ENCODE measurements at places on chromosomes 5 and 9. TPM values are rescaled to one million over a fixed set of nuclear protein-coding genes. Genes with fewer than 3 reads are reported as not detected.

The PCDHB16 gene
- total RNA-seq = not detected

- no peaks in the 10 kb centered on the region for H3K27me3 ChIP-seq
- no peak overlapping the region for H3K27ac ChIP-seq
- no peak for DNase-seq
- H3K4me3 ChIP-seq = no peak overlapping the region
- H3K36me3 ChIP-seq = no peaks in the 10 kb centered on the region
These were observed 61.5 kb downstream of the SPRY4 start for GRCh38 chr5:142263346-142263745.

- H3K4me1 ChIP-seq = no peaks in the 10 kb centered on the region
- no peak for DNase-seq
- no peaks in the 10 kb centered on the region for H3K36me3 ChIP-seq
- no peak overlapping the region for H3K4me3 ChIP-seq
- H3K27ac ChIP-seq = no peak overlapping the region
These were observed 110.7 kb downstream of the RXRA start for GRCh38 chr9:134436911-134437310.

DNA sequence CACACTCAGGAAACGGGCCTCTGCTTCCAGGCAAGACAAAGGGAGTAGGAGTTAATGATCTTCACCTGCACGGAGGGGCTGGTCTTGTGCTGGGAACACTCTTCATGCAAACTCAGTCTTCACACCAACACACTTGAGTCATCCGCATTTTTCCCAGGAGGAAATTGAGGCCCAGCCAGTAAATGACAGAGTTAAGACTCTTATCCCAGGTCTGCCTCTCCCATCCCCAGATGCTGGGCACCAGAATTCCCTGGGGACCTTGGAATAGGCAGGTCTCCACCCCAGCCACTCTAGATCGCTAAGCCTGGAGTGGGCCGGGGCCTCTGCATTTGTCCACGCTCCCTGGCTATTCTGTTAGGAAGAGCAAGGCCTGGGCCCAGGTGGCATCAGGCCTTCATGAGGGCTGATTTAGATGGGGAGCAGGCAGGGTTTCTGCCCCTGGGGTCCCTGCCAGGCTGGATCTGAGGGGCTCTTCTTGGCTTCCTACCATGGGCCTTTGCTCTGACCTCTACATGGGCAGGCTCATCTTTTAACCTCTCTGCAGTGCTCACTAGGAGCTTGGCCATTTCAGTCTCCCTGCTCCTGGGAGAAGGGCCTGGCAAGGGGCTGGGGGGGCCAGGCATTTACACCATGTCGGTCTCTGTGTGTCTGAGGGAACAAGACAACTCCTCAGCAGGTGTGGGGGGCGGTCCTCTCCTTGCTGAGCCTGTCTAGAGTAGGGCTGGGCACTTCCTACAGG lies 77.3 kb downstream of the AMBP start:
- no peak overlapping the region for H3K4me3 ChIP-seq
- H3K36me3 ChIP-seq = no peaks in the 10 kb centered on the region
- H3K4me1 ChIP-seq = no peaks in the 10 kb centered on the region
- H3K27me3 ChIP-seq = no peaks in the 10 kb centered on the region

- no peak for DNase-seq
- H3K27ac ChIP-seq = no peak overlapping the region
- H3K4me1 ChIP-seq = no peaks in the 10 kb centered on the region
- no peak overlapping the region for H3K4me3 ChIP-seq
These were observed 106.3 kb upstream of the SPOCK1 start for GRCh38 chr5:137605411-137605810.

DNA sequence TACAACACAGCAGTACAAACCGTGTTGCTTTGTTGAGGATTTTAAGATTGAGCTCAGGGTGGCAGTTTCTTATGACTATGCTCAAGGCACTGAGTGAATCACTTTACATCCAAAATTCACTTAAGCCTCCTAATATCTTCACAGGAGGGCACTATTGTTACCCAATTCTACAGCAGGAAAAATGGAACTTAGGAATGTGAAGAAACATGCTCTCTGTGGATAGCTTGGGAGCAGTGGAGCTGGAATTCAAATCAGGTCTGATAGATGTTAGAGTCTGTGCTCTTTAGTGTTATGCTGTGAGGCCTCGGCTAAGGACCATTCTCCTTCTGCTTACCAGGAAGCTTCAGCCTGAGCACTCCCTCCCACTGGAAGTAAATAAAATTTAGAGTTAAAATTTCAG lies 18.7 kb upstream of the HMHB1 start:
- peaks cover 14% of the 10 kb centered on the region for H3K4me1 ChIP-seq
- no peaks in the 10 kb centered on the region for H3K36me3 ChIP-seq
- DNase-seq = peak; percentile 13

- H3K36me3 ChIP-seq = no peaks in the 10 kb centered on the region
- H3K4me3 ChIP-seq = no peak overlapping the region
- no peak overlapping the region for H3K27ac ChIP-seq
- no peak for DNase-seq
These were observed 17.1 kb downstream of the NACC2 start for GRCh38 chr9:136078024-136078423.

- no peak overlapping the region for H3K4me3 ChIP-seq
- H3K36me3 ChIP-seq = no peaks in the 10 kb centered on the region
- no peaks in the 10 kb centered on the region for H3K27me3 ChIP-seq
- H3K4me1 ChIP-seq = peaks cover 27% of the 10 kb centered on the region
- DNase-seq = no peak
- no peak overlapping the region for H3K27ac ChIP-seq
These were observed 21.9 kb downstream of the CSF2 start for GRCh38 chr5:132095424-132095972.

- no peaks in the 10 kb centered on the region for H3K27me3 ChIP-seq
- no peaks in the 10 kb centered on the region for H3K36me3 ChIP-seq
- peaks cover 10% of the 10 kb centered on the region for H3K4me1 ChIP-seq
- H3K27ac ChIP-seq = no peak overlapping the region
- DNase-seq = no peak
- no peak overlapping the region for H3K4me3 ChIP-seq
These were observed 37.8 kb downstream of the EXD3 start for GRCh38 chr9:137385061-137385655.

- H3K4me1 ChIP-seq = peaks cover 7% of the 10 kb centered on the region
- H3K36me3 ChIP-seq = peaks cover 5% of the 10 kb centered on the region
- H3K27ac ChIP-seq = no peak overlapping the region
- no peaks in the 10 kb centered on the region for H3K27me3 ChIP-seq
These were observed 35.6 kb downstream of the GPR21 start for GRCh38 chr9:123069010-123069481.

GRCh38 chr5:113253037-113253436 lies 181.8 kb downstream of the TSSK1B start:
- H3K27me3 ChIP-seq = peaks cover 7% of the 10 kb centered on the region
- H3K27ac ChIP-seq = no peak overlapping the region
- no peak overlapping the region for H3K4me3 ChIP-seq
- DNase-seq = no peak

GRCh38 chr9:5482194-5482593 lies 28.1 kb upstream of the PDCD1LG2 start:
- DNase-seq = no peak
- H3K27me3 ChIP-seq = no peaks in the 10 kb centered on the region
- no peak overlapping the region for H3K4me3 ChIP-seq
- no peaks in the 10 kb centered on the region for H3K36me3 ChIP-seq

The RFESD gene
- 3.0 TPM for total RNA-seq

GRCh38 chr5:56827049-56827448 lies 11.7 kb downstream of the MAP3K1 start:
- peak overlapping the region; percentile 85 for H3K27ac ChIP-seq
- no peaks in the 10 kb centered on the region for H3K36me3 ChIP-seq
- H3K4me3 ChIP-seq = no peak overlapping the region
- H3K27me3 ChIP-seq = no peaks in the 10 kb centered on the region
- DNase-seq = peak; percentile 51
